Fibroblast of skin of right biceps (primary cell): ENCODE measurements at places on chromosomes 5 and 9.
A peak's percentile ranks its signal among the peaks of the same experiment; 100 is the strongest.

DNA sequence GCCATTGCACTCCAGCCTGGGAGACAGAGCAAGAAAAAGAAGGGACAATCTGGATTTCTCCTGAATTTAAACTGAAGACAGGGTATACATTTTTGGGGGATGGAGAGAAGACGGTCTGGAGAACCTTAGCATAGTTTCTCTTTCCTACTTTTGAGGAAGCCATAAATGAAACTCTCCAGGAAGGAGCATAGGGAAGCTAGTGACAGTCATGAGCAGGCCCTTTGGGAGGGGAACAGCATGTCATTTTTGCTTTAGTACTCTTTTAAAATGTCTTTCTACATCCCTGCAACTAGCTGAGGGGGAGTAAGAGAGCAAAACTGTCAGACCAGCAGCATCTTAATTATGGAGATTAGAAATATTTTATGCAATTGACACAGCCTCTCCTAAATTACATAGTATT is 8.2 kb upstream of the SLC44A1 start:
- no peak for DNase-seq

DNA sequence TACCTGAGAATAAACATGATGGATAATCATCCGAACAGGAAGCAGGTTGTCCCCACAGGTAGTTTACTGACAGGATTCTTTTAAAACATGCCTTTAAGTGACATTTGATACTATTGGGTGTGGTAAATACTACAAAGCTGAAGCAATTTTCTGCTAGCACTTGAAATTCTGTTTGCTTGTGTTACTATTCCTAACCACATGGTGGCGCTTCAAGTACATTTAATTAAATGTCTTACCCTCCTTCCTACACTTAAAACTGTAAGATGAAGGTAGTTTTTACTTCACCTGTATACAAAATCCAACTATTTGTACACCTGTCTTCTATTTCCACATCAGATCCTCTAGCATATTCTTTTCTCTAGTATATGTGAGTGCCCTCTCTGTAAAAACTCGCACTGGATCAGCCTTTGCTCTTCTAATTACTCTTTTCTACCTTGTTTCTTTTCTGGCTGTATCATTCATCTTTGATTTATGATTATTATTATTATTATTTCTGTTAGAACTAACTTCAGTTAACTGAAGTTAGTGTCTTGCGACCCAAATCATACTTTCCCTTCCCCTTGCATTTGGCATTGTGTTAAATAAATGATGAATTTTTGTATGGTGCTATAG is 18.4 kb downstream of the SLC25A46 start:
- DNase-seq: peak; percentile 39

DNA sequence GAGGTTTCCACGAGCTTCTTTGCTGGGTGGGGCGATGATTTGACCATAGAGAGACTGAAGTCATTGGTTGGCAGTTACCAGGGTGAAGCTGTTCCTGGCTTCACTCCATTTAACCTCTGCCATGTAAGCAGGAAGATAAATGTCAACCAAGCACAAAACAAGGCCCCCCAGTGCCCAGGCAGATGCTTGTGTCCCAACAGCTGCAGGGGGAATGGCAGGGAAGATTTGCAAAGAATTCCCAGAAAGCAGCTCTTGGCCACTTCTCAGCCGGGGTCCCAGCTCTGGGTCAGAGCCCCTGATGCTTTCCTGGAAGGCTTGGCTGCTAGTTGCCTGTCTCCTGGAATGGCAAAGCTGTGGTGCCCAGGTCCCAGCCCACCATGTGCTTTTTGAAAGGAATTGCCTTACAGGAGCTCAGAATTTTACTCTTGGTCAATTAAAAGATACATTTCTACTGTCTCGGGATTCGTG is 383.4 kb downstream of the ENC1 start:
- DNase-seq: no peak

GRCh38 chr5:141603923-141604717 is 14.7 kb downstream of the DIAPH1 start:
- peak; percentile 94 for DNase-seq

- DNase-seq: no peak
Observed at GRCh38 chr5:113058706-113059226, 82.2 kb downstream of the DCP2 start.

DNA sequence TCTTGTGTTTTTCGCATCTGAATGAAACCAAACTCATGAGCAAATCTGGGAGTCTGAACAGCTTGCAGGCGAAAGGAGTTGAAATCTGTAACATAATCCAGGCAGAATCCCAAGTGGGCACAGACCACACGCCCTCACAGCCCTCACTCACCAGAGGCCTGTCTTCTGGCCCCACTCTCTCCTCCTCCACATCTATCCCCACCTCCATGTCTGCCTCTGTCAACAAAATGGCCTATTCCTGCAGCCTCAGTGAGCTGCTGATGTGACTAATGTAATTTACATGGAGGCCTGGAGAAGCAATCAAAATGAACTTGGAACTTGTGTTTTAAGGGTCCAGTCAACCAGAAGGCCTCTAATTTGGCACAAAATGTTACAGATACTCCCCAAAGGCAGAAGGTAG is 136.6 kb downstream of the GNA14 start:
- DNase-seq: no peak

GRCh38 chr9:114504341-114505186 is 709 bp downstream of the WHRN start:
- no peak for DNase-seq

DNA sequence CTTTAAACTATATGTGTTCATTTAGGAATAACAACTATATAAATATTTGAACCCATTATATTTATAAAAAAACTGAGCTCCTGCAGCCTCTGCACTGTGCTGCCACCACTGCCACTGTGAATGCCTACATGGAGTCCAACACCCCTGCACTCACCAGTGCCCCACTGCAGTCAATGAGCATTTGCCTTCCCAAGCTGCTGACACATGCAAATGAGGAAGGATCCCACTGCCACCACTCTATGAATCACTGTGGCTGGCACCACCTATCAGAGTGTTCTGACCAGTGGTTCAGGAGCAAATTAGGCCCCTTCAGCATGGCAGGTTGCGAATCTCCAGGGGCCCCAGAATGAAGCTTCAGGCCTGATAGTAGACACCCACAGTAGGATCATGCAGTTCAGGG is 9.1 kb downstream of the IFNA5 start:
- DNase-seq: no peak

- no peak for DNase-seq
Observed at GRCh38 chr9:35364817-35365585, 124.9 kb upstream of the RUSC2 start.

GRCh38 chr5:74431290-74431669 is 209.2 kb downstream of the ENC1 start:
- no peak for DNase-seq

DNA sequence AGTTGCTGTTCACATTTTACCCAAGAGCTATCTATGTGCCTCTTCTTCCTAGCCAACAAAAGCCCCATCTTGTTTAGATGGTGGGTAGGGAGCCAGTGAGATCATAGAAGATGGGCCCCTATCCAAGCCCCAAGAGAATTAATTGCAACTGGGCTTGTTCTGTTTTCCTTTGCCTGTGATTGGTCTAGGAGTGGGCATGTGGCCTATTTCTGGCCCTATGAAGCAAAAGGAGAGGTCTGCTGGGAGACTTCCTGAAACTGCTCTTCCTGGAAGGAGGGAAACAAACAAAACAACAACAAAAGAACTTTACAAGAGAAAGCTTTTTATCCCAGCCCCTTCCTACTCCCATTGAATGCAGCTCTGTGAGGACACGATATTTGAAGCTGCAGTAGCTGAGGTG is 32.5 kb upstream of the ALDOB start:
- no peak for DNase-seq
